ENCODE measurements at places on chromosomes 16 and 17.

DNA sequence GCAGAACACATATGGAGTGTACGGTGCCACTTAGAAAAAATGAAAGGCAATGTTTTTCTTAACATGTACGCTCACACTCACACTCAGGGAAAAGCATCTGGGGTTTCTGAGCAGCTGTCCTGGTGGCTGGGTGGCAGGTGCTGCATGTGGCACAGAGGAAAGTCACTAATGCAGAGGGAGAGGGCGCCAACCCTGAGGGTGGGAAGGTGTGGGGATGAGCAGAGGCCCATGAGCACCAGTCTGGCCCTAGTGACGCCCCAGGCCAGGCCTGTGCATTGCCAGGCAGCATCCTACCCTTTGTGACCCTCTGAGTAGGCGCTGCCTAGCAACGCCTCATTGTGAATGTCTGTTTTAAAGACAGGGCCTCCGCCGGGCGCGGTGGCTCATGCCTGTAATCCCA is 19.1 kb upstream of the LCMT1 start:
- no peak for DNase-seq

DNA sequence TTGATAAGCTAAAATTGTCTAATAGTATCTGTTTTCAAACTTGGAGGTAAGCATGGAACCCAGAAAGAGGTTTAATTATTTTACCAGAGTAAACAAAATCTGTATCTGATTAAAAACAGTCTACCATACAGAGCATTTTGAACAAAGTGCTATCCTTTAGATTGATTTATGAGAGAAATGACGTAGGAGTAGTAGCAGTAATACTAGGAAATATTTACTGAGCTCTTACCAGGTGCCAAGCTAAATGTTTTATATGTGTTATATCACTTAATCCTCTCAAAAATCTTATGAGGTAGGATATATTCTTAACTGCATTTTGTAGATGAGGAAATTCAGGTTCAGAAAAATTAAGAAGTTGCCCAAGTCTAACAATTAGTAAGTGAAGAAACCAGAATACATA is 186.4 kb upstream of the NOG start:
- no peak for DNase-seq

DNA sequence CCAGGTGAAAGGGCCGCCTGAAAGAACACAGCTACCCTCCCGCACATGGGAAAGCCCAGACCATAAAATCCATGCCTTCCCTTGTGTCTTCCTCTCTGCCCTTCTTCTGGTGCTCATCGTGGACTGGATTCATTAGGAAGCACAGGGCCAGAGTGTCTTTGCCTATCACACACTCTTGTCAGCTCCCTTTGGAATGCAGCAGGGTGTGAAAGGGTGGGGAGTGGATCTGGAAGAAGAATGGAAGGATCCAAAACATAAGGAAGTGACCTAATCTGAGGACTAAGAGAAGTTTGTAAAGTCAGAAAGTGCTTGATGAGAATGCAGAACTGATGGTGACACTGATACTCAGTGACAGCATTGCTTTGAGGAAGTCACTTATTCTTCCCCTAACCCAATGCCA is 1147.3 kb upstream of the GOT2 start:
- DNase-seq, result no peak

- DNase-seq, result no peak
Observed at GRCh38 chr17:13888056-13888609, 181.2 kb upstream of the COX10 start.

DNA sequence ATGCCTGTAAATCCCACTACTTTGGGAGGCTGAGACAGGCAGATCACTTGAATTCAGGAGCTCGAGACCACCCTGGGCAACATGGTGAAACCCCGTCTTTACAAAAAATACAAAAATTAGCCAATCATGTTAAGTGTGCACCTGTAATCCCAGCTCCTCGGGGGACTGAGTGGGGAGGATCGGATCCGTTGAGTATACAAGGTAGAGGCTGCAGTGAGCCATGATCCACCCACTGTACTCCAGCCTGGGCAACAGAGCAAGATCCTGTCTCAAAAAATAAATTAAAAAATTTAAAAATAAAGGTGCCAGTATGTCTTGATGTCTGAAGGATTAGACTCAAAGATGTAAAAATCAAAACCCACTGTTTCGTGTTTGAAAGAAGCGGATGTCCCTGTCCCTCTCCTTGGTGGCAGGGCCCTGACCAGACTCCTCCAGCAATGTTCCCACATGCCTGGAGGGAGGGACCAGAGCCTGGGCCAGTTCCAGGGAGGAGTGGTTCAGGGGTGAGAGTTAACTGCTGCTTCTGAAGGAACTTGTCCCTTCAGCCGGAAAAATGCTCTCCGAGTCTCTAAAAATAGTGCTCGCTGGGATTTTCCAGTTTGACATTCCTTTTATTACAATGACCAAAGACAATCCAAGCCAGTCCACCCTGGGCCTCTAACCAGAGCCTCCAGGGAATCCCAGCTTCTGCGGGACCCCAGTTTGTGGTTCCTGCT is 9.4 kb upstream of the CMTM4 start:
- no peak for DNase-seq

DNA sequence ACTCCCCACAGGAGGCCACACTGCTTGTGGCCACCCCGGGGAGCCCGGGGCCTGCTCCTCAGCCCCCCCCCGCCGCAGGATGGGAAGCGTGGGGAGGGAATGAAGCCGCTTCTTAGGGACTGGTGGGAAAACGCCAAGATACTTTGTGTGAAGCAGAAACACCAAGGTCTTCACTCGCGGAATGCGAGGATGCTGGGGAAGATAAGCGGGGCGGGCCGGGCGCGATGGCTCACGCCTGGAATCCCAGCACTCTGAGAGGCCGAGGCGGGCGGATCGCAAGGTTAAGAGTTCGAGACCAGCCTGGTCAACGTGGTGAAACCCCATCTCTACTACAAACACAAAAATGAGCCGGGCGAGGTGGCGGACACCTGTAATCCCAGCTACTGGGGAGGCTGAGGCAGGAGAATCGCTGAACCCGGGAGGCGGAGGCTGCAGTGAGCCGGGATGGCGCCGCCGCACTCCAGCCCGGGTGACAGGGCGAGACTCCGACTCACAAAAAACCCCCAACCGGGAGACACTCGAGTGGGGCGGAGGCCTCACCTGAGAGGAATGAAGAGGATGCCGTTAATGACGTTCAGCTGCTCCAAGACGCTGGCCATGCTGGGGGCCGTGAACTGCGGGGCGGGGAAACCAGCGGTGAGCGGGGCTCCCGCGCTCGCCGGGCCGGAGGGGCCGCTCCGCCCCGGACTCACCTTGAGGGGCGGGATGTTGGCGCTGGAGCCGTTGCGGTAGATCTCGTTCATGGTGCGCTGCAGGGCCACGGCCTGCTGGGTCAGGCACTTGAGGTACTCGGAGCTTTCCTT is 20.3 kb downstream of the CLUH start:
- no peak for DNase-seq

DNA sequence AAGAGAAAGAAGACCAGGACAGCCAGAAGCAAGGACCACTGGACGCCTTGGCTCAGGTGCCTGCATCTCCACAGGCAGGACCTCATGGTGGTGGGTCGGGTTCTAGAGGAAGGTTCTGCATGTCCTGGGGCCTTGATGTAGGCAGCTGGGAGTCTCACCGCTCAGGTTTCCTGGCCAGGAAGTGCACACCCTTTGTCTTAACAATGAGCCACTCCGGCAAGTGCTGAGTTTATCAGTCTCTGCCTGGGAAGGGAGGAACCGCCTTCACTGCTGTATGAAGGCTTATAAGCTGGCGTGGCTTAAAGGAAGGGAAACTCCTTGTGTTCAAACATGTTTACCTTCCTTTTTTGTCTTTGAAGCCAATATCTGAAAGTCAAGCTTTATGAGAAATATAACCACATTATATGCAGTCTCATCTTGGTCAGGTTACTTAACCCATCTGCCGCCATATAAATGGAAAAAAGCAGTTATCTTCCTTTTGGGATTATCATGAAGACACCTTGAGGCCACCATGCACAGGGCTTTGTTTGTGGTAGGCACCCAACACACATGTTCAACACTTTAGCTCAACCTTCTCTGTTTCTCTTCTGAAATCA is at the start of gene ST6GALNAC1:
TSS of gene ST6GALNAC1 (minus strand) at position 205 of the 596 bp plus-strand sequence. CDS start at position 86, 119 bp downstream.
- no peak for DNase-seq

DNA sequence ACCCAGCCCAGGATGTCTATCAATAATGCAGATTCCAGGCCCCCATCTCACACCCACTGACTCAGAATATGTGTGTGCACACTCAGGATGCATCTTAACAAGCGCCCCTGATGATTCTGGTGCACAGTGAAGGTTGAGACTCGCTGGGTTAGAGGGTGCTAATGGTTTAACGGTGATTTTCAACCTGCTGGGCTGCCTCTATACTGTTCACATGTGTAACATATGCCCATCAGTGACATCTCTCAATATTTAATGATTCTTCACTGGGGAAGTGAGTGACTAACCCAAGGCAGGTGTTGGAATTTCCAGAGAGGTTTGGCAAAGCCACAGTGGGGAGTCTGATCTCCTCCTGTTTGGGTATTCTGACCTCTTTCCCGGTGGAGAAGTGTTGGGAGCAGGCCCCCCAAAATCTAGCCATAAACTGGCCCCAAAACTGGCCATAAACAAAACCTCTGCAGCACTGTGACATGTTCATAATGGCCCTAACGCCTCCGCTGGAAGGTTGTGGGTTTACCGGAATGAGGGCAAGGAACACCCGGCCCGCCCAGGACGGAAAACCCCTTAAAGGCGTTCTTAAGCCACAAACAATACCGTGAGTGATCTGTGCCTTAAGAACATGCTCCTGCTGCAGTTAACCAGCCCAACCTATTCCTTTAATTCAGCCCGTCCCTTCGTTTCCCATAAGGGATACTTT is 4.1 kb upstream of the DOC2B start:
- no peak for DNase-seq

DNA sequence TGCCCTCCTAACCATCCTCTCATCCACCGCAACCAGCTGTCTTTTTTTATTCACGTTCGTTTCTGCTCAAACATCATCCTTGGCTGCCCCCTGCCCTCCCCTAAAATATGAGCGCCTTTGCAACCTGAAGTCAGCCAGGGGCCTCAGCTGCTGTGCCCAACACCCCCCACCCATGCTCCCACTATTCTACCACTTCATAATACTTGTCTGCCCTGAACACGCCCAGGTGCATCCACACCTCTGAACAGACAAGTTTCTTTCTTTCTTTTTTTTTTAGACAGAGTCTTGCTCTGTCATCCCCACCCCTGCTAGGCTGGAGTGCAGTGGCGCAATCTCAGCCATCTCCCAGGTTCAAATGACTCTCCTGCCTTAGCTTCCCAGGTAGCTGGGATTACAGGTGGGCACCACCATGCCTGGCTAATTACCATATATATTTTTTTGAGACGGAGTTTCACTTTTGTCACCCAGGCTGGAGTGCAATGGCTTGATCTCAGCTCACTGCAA is 26.9 kb downstream of the CEP295NL start:
- no peak for DNase-seq

DNA sequence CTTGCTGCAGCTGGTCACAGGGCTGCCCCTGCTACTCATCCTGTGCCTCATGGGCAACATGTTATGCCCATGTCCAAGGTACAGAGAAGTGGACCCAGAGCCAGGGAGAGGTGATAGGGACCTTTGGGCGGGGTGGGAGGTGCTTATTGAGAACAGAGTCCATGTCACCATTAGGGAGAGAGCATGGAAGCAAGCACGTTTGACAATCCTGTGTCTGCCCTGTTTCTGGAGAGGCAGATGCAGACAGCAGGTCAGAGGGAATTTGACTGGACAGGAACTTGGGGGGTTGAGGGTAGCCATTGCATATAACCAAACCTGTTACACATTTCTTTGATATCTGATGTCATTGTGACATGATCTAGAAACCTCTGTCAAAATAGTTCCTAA is 14.3 kb upstream of the ARL4D start:
- DNase-seq, result no peak

DNA sequence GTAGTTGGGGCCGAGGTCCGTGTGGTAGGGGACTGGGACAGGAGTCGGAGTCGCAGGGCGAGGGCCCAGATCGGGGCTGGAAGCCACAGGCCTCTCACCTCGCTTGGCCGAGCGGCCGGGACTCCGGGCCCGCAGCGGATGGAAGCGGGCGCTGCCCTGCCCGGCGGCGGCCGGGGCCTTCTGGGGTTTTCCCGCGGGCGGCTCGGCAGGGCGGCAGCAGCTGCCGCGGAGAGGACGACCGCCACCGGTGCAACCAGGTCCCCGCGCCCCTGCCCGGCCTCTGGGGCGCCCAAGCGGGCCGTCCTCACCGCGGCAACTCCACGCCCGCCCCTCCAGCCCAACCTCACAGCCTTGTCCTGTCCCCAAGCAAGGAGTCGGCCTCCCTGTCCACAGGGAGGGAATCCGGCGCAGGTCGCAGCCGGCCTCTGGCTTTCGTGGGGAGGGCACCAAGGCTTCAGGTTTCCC is 15.6 kb upstream of the UTP6 start:
- DNase-seq, result no peak

DNA sequence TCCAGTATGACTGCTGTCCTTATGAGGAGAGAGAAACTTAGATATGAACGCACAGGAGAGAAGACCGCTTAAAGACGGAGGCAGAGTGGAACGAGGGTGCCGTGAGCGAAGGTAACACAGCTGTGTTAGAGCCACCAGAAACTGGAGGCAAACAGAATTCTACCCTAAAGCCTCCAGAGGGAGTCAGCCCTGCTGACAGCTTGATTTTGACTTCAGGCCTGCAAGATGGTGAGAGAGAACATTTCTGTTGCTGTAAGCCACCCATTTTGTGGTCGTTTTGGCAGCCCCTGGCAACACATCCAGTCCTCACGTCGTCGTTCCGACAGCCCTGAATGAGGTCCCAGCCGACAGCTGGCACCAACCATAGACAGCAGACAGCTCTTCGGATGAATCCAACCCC is 2.8 kb upstream of the SPATA2L start:
- no peak for DNase-seq

- DNase-seq, result no peak
Observed at GRCh38 chr16:84380405-84380804, 12.1 kb downstream of the ATP2C2 start.

- DNase-seq, result no peak
Observed at GRCh38 chr16:58628845-58629732, 537 bp downstream of the CNOT1 start.

DNA sequence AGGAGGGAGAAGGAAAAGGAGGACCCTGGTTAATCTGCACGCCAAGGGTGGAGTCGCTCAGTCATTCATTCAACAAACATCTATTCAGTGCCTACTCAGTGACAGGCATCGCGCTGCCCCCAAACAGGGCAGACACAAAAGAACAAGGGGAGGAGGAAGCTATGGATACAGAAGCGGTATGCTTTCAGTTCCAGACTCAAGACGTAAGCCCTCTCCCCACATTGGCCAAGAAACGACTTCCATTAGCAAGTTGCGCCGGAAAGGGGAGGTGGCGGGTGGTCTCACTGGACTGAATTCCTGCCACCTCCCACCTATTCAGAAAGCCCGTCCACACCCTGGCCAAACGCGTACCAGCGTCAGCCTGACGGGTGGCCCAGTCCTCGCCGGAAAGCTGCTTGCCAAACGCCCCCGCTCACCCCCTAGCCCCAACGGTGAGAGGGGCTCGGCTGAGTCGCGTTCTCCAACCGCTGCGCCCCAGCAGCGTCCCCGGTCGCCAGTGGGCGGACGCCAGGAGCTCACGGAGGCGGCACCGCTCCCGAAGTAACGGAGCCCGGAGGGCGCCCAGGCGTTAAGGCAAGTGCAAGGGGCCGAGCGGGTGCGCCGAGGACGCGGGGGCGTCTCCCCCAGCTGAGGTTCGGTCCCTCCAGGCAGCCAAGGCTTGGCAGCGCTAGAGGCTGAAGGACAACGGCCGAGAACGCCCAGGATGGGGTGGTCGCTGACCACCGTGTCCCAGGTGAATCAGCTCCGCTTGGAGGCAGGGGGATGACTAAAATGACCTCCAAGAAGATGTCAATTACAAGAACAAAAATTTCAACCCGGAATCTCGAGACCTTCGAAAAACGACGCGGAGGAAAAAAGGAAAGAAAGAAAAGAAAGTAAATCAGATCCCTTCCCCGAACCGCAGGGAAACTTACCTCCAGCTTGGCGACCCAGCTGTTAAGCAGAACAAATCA is 470.7 kb downstream of the SOX9 start:
- DNase-seq, result no peak

All from COLO829 (cell line).